ENCODE measurements at places on chromosomes 16 and 17. TPM values are rescaled to one million over a fixed set of nuclear protein-coding genes. Genes with fewer than 3 reads are reported as not detected.

GRCh38 chr16:16062023-16062937 lies 112.9 kb downstream of the ABCC1 start:
- H3K27ac ChIP-seq, result no peak overlapping the region
- peaks cover 9% of the 10 kb centered on the region for H3K36me3 ChIP-seq
- peak; percentile 25 for DNase-seq

GRCh38 chr17:10739386-10739785 lies 9.6 kb upstream of the TMEM220 start:
- H3K27me3 ChIP-seq, result no peaks in the 10 kb centered on the region
- H3K27ac ChIP-seq, result no peak overlapping the region
- DNase-seq, result no peak
- no peaks in the 10 kb centered on the region for H3K36me3 ChIP-seq
- no peak overlapping the region for H3K4me3 ChIP-seq

- H3K27me3 ChIP-seq, result no peaks in the 10 kb centered on the region
- no peak overlapping the region for H3K4me3 ChIP-seq
- no peak for DNase-seq
- no peak overlapping the region for H3K27ac ChIP-seq
These were observed 15.9 kb upstream of the PECAM1 start for GRCh38 chr17:64406321-64407200.

DNA sequence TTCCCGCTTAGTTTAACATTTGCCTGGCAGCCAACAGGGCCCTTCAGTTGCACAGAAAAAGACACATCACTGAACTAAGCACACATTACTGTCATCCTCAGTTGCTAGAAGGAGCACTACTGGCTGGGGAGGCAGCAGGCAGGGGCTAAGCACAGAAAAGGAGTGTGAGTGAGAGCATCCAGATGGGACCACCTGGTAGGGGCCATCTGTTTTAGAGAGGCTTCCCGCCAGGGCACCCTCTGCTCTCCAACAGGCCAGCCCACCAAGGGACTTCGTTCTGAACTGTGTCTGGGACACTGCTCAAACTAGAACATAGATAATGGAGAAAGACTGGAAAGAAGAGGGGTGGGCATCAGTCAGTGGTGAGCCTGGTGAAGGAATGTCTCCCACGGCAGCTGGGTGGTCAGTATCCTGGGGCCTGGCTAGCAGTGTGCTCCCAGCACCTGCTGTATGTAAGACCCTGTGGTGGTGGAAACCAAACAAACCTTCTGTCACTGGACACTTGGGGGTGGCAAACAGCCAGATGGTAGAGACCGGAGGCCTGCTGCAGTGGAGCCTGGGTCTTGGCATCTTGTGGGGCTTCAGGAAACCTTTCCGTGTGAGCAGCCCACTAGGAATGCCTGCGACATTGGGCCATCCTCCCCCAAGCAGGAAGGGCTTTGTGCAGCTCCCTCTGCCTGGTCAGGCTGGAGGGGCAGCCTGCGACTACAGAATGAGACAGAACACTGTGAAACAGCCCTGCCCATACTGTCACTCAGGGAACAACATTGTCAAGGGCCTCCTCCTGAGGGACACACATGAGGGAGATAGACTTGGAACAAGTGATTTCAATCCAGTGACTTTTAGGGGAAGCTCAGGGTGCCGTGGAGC lies 12.8 kb upstream of the RANGRF start:
- H3K4me1 ChIP-seq, result peaks cover 8% of the 10 kb centered on the region
- H3K4me3 ChIP-seq, result no peak overlapping the region
- H3K36me3 ChIP-seq, result no peaks in the 10 kb centered on the region

- H3K27me3 ChIP-seq, result no peaks in the 10 kb centered on the region
- no peak overlapping the region for H3K4me3 ChIP-seq
- DNase-seq, result no peak
- no peaks in the 10 kb centered on the region for H3K36me3 ChIP-seq
- no peak overlapping the region for H3K27ac ChIP-seq
These were observed 414.8 kb downstream of the MAF start for GRCh38 chr16:79185711-79186110.

- no peaks in the 10 kb centered on the region for H3K27me3 ChIP-seq
- peaks cover 19% of the 10 kb centered on the region for H3K36me3 ChIP-seq
- DNase-seq, result peak; percentile 69
- H3K27ac ChIP-seq, result no peak overlapping the region
- peak overlapping the region; percentile 70 for H3K4me3 ChIP-seq
- peaks cover 20% of the 10 kb centered on the region for H3K4me1 ChIP-seq
These were observed 1.9 kb downstream of the PRR15L start for GRCh38 chr17:47955497-47956461.

- DNase-seq, result no peak
- H3K4me3 ChIP-seq, result no peak overlapping the region
- H3K27me3 ChIP-seq, result no peaks in the 10 kb centered on the region
These were observed 10.5 kb downstream of the CCR7 start for GRCh38 chr17:40554646-40555295.

GRCh38 chr17:42179911-42180410 lies 981 bp downstream of the KCNH4 start:
- H3K27me3 ChIP-seq, result peaks cover 14% of the 10 kb centered on the region
- no peaks in the 10 kb centered on the region for H3K36me3 ChIP-seq
- H3K27ac ChIP-seq, result no peak overlapping the region
- no peak overlapping the region for H3K4me3 ChIP-seq
- no peak for DNase-seq
- peaks cover 31% of the 10 kb centered on the region for H3K4me1 ChIP-seq

- no peaks in the 10 kb centered on the region for H3K27me3 ChIP-seq
- H3K27ac ChIP-seq, result no peak overlapping the region
- H3K4me3 ChIP-seq, result no peak overlapping the region
- no peaks in the 10 kb centered on the region for H3K36me3 ChIP-seq
- peak; percentile 68 for DNase-seq
- peaks cover 15% of the 10 kb centered on the region for H3K4me1 ChIP-seq
These were observed 5.2 kb downstream of the CISD3 start for GRCh38 chr17:38735161-38735997.

DNA sequence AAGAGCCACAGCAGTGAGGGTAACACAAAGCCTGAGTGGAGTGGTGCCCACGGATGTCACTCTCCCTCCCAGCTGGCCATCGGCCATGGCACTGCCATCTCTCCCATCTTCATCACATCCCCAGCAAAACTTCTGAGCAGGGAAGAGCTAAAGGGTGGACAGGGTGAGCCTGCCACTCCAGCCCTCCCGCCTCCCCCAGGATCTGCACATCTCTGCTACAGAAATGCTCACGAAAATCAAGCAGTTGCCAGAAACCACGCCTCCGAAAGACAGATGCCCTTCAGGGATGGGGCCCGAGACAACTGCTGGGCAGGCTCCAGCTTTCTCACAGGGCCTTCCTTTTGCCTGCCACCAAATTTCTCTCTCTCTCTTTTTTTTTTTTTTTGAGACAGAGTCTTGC lies 3.6 kb downstream of the GRIN2C start:
- peaks cover 27% of the 10 kb centered on the region for H3K4me1 ChIP-seq
- H3K27me3 ChIP-seq, result peaks cover 52% of the 10 kb centered on the region
- no peaks in the 10 kb centered on the region for H3K36me3 ChIP-seq
- H3K27ac ChIP-seq, result no peak overlapping the region

DNA sequence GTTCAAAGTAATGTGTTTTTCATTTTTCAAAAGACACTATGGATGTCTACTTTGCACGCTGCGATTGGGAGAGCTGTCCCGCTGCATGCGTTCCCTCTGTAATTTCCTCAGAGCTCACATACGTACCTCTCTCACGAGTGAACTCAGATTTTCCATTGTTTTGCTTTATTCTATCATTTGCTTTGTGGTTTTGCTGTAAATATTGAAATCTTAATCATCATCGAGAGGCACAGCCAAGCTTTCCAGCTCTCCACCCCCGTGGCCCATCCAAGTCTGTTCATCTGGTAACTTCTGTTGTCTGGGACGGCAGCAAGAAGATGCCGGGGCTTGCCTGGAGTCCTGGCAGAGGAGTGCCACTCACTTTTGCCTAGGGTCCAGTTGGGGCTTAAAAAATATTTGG lies 21.1 kb downstream of the TMC6 start:
- no peaks in the 10 kb centered on the region for H3K27me3 ChIP-seq
- DNase-seq, result no peak
- H3K4me3 ChIP-seq, result no peak overlapping the region
- H3K27ac ChIP-seq, result no peak overlapping the region
- no peaks in the 10 kb centered on the region for H3K4me1 ChIP-seq
- H3K36me3 ChIP-seq, result no peaks in the 10 kb centered on the region

DNA sequence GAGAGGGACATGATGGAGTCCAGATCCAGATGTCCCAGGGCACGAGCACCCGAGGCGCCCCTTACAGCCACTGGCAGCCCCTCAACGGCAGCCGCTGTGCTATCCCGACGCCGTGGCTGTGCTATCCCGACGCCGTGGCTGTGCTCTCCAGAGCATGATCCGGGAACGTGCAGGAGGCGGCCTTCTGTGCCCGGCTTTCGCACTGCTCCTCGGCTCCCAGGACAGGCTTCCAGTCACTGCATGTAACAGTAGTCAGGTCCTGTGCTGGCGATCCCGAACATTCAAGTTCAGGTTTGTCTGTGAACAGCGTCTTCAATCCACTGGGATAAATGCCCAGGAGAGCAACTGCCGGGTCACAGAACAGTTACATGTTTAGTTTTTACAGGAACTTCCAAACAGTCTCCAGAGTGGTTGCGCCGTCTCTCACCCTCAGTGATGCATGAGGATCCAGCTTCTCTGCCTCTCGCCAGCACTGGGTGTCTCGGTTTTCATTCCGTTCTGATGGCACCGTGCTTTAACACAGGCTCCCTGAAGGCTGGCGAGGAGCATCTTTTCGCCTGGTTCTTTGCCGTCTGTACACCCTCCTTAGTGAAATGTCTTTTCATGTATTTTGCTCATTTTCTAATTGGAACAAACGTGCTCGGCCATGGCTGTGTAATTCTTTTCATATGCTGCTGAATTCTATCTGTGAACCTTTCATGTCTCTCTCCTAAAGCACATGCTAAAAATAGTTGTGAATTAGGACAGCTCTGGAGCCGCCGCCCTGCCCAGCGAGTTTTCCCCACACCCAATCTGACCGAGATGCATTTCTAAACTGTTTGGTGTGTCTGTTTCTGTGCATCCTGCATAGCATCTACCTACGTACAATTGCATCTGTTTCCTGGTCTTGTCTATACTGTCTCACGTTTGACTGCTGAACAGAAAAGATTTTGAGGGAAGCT lies 72.6 kb upstream of the METRNL start:
- DNase-seq, result no peak
- H3K27me3 ChIP-seq, result no peaks in the 10 kb centered on the region
- H3K27ac ChIP-seq, result no peak overlapping the region
- no peaks in the 10 kb centered on the region for H3K36me3 ChIP-seq
- H3K4me1 ChIP-seq, result no peaks in the 10 kb centered on the region
- no peak overlapping the region for H3K4me3 ChIP-seq

- DNase-seq, result no peak
- no peaks in the 10 kb centered on the region for H3K27me3 ChIP-seq
- H3K27ac ChIP-seq, result no peak overlapping the region
- no peaks in the 10 kb centered on the region for H3K36me3 ChIP-seq
These were observed 17.3 kb upstream of the TBKBP1 start for GRCh38 chr17:47676510-47677165.

DNA sequence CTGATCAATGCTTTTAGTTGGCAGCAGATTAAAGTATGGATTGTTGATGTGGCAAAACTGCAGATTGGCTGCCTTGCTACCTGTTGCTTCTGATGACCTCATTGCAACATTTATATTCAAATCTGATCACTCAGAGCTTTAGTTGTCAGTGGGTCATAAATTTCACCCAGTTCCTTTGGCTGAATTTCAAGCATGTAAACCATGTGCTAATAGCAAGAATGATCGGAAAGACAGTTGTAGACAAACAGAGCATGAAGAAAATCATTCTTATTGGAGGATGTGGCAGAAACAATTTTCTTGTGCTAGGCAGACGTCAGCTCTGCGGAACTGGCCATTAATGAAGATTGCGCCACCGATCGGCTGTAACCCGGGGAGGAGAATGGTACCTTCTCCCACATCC lies 346.6 kb upstream of the EEF2KMT start:
- no peaks in the 10 kb centered on the region for H3K4me1 ChIP-seq
- H3K36me3 ChIP-seq, result no peaks in the 10 kb centered on the region
- no peak overlapping the region for H3K27ac ChIP-seq
- no peak for DNase-seq
- no peaks in the 10 kb centered on the region for H3K27me3 ChIP-seq

DNA sequence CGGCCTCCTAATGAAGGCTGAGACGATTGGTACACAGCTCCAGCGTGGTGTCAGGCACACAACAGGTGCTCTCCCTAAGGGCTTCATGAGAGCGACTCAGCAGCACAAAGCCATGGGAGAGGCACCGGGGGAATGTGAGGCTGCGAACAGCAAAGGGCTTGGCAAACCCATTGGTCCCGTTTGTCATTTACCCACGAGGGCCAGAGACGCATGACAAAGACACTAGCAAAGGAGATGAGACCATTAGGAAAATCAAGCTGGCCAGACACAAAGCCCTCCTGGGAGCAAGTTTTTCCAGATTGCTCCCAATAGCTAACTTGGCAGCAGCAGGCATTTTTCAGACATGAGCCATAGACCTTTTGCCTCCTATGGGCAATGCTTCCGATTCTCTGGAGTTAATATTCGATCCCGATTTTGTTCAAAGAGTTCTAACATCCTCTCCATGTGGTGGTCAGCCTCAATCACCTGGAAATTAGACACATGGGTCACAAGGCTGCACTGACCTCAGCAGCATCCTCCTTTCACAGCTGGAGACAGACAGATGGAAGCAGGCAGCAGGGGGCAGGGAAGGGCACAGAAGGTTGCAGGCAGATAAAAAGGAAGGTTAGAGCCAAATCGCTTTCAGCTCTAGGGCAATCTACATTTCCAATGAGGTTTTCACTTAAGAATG lies 38.2 kb downstream of the TK2 start:
- H3K4me1 ChIP-seq, result peaks cover 17% of the 10 kb centered on the region
- H3K4me3 ChIP-seq, result no peak overlapping the region
- H3K27me3 ChIP-seq, result no peaks in the 10 kb centered on the region

DNA sequence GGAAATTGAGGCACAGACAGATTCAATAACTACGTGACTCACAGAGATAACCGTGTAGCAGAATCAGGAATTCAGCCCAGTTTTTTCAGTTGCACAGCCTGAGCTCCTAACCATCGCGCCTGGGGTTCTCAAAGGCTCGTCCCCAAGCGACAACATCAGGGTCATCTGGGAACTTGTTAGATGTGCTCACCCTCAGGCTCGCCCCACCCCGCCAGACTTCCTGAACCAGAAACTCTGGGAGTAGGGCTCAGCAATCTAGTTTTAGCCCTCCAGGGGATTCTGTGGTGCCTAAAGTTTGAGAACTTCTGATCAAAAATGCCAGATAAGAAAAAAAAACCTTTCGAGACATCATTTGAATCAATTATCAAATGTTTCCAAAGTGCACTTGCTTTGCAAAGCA lies 559.8 kb downstream of the WWOX start:
- H3K4me1 ChIP-seq, result no peaks in the 10 kb centered on the region
- no peaks in the 10 kb centered on the region for H3K36me3 ChIP-seq
- H3K27ac ChIP-seq, result no peak overlapping the region
- no peaks in the 10 kb centered on the region for H3K27me3 ChIP-seq

The CACNA1G gene
- not detected for total RNA-seq

The BAHCC1 gene
- 11.6 TPM for total RNA-seq

The PPL gene
- 28.7 TPM for total RNA-seq

The RAP1GAP2 gene
- 30.8 TPM for total RNA-seq

The C16orf89 gene
- total RNA-seq, result 0.80 TPM

The SOST gene
- not detected for total RNA-seq

The TP53TG3 gene
- total RNA-seq, result not detected

The TBC1D3K gene
- total RNA-seq, result not detected
